ENCODE measurements at places on chromosomes 2 and 18.

- DNase-seq: no peak
These were observed 12.4 kb downstream of the LMAN2L start for GRCh38 chr2:96727431-96727830.

- DNase-seq: no peak
These were observed 351.5 kb downstream of the ARHGAP15 start for GRCh38 chr2:143480601-143481236.

GRCh38 chr2:20617081-20617575 is 33.8 kb downstream of the HS1BP3 start:
- no peak for DNase-seq

- DNase-seq: peak; percentile 16
These were observed 11.6 kb downstream of the TRPM8 start for GRCh38 chr2:233928594-233929351.

DNA sequence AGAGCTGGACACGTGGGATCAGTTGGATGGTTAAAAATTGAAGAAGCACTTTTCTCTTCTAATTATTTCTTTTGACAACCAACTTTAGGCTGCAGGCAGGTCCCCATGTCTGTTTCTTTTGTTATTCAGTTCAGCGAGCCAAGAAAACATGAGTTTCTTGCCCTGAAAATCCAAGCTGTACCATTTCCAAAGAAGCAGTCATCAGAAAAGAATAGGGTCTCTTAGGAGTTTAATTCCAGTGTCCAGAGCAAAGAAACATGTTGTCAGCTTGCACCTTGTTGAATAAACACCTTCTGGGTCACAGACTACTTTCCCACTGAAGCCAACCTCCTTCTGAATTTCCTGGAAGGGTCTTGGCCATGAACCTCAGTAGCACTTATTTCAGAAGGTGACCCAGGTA is 170.5 kb upstream of the COPS8 start:
- DNase-seq: no peak

DNA sequence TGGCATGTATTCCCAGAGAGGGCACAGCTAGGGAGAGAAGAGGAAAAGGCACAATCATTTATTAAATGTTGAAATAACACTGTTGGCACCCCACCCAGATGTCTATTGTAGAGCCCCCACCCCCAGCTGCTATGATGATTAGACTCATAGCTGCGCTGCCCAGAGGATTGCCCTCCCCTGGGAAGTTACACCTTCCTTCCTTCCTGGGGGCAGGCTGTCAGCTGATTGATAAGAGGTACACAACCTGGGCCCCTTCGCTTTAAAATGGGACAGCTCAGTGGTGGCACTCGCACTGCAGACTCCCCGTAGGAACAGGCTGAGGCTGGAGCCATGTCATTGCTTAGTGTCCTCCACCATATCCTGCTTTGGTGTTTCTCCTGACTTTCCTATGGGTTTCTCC is 18.1 kb downstream of the TEX51 start:
- DNase-seq: no peak

DNA sequence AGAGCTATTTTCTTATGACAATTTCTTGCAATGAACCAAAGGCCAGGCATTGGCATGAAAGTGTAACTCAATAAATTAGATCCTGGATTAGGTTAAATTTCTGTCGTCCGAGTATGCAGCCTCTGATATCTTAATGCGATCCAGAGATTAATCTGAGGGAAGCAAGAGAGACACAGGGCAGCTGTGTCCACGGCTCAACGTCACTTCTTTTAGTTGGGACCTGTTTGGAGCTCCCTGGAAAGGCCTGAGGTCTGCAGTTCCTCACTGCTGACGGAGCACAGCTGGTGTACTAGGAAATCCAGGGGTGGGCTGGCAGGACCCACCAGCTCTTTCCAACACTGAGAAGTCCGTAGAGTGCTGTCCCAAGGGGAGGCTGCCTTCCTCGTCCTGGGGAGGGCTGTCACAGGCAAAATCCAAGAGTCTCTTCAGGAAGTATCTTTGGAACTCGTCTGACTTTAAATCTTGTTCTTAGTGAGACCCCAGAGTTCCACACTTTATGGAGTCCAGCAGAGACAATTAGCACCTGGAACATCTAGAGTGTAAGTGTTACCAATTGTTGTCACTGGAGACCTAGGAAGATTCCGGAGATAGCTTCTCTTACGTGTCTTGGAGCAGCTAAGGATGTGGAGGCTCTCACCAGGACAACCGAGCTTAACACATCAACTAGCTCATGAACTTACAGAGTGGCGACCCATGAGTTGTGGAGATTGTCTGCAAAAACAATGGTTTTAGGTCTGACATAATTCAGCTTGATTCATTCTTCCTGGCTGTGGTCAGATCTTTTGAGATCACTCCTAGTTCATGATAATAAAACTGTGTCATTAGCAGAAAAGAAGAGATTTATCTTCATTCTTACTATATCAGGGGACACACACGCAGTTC is 173.7 kb downstream of the ACKR3 start:
- no peak for DNase-seq

DNA sequence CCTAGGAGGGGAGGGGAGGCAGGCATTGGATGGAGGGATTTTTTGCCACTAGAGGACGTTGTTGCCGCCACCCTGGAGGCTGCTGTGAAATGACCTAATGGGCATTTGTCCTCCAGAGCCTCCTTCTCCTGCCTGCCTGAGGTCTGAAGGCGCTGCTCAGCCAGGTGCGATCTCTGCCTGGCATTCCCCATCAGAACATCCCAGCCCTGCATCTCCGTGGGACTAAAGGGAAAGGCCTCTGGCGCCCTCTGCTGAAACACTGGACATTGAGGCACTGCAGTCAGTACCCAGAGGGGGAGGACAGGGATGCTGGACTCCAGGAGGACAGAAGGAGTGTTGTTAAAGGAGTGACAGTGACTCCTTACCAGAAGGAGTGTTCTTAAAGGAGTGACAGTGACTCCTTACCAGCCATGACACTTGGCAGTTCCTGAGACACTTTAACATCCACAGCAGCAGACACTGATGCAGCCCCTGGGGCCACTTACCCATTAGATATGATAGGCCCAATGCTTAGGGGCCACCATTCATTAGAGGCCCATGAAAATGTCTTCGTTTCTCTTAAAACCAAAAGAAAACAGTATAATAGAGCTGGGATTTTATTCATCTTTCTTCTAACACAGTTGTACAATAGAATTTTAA is 17.0 kb downstream of the THNSL2 start:
- no peak for DNase-seq

DNA sequence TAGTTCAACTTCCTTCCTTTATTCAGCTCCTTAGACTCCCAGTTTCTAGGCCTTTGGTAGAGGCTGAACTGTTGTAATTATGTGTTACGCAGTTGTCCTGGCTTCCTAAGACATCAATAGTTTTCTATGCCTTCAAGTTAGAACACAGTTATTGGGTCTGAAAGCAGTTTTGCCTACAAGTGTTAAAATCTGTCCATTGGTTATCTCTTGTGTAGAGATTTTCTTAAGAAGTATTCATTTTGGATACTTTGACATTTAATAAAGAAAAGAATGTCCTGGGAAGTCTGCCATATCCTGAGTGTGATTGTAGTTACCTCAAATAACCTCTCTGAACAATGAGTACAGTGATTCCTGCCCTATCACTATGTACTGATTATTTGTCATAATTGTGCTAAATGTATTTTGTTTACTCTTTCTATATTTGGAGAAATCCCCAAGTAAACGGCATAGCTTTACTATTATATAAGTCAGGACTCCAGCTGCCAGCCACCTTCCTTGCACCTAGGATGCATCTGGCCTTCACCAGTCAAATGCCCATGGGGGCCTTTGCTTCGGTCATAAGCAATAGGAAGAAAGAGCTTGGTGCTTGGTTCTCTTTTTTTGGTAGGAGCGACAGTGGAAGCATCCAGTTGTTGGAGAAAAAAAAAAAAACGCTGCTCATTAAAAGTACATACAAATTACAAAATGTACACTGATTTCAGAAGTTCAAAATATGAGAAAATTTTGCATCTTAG is 449.5 kb upstream of the PKDCC start:
- DNase-seq: no peak

DNA sequence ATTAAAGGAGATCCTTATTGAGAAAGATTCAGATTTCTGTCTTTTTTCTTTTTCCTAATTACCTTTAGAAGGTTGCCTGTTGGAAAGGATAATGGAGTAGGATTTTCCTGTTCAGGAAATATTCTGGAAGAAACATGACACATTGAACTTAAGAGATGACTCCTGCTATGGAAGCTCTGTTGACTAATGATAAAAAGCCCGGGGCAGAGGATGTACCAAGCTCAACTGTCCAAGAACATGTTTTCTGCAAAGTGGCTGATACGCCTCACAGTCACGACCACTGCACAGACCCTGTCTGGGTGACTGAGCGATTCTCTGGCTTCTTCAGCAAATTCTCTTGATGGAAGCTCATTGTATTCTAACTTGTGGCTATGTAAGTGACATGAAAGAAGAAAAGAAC is 86.2 kb upstream of the THOC1 start:
- no peak for DNase-seq

GRCh38 chr2:231786177-231786916 is at the start of gene COPS7B:
Gene COPS7B (plus strand): TSS chr2:231786445. CDS start chr2:231788571, 2,126 bp downstream.
- peak; percentile 91 for DNase-seq

- DNase-seq: peak; percentile 4
These were observed 737.4 kb upstream of the SALL3 start for GRCh38 chr18:78242254-78242643.

DNA sequence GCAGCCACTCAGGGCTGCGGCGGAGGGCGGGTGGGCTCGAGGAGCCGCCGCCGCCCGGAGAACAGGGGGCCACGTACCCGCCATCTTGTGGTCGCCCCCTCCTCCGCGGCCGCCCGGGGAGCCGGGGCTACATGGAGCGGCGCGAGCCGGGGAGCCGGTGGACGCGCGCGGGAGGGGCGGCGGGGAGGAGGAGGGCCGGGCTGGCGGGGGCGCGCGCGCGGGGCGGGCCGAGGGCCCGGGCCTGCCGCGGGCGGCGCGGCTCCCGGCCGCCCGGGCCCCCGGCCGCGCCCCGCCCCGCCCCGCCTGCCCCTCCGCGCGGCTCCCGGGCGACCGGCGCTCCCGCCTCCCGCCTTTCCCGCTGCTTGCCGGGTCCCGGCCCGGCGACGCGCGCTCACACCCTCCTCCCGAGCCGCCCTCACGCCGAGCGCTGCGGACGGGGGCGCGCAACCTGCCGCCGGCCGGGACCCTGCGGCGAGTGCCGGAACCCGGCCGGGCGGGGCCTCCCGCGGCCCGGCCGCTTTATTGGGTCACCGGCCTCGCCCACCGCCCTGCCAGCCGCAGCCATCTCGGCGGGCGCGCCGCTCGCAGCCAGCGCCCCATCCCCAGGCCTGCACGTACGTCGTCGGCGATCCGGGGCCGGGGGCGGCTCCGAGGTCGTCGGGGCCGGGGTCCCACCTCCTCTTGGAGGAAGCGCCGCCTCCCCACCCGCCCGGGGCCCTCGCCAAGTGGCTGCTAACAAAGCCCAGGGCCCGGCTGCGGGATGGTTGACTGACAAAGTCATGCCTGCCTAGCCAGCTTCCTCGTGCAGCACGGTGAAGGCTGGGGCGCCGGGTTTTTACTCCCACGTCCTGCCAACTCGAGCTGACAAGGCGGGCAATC is at the start of gene PPP4R1:
Gene PPP4R1 (minus strand): TSS at position 159 of the 879 bp plus-strand sequence. CDS start 75 bp downstream, at position 84.
- peak; percentile 86 for DNase-seq

GRCh38 chr2:226130192-226130591 is 669.4 kb downstream of the IRS1 start:
- DNase-seq: no peak

DNA sequence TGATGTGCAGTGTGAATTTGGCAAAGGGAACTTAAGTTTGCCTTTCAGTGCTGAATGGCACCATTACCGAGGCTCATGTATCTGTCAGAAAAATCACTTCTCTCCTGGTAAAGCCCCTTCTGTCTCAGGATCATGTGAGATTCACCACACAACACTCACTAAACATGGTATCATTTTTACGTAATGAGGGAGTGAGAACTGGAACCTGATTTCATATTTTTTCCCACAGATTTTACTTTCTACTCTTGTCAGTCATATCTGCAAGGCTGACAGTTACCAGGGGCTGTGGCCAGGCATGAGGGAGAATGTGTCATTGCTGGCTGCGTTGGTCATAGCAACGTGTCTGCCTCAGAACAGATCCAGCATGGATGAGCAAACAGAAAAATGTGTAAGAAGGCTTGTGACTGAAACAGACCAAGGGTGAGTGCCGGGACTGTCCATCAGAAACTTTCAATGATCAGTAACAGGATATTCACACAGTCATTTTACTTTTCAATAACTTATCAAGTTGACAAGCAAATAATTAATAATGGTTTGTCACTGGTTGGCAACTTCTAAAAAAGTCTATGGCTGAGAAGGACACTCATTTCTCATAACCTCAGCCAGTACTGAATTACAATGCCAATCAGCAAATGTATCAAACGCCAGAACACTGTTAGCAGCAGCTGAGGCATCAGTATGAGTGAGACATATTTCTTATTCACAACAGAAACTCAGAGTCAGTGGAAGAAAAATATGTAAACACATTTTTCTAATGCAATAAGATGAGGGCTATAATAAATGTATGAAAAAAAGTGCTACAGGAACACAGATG is 100.5 kb downstream of the CDC42EP3 start:
- no peak for DNase-seq

- peak; percentile 34 for DNase-seq
These were observed 7.0 kb downstream of the CNDP2 start for GRCh38 chr18:74503137-74503536.

DNA sequence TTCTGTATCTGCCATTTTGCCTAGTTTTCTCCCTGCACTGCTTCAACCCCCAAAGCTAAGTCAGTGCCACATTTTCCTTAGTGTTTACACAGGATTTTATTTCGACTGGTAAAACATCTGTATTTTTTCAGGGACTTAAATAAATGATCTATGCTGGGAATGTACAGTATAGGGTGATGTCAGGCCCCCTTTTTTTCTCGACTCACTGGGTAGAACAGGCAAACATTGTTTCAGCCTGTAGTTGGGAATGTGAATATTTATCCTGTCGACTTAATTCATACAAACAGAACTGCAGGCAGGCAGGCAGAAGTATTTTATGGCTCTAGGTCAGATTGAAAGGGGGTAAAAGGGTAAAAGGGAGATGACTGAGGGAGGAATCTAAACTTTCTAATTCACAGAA is 123.5 kb upstream of the ZFP36L2 start:
- DNase-seq: no peak

- no peak for DNase-seq
These were observed 6.0 kb upstream of the NEDD4L start for GRCh38 chr18:58038063-58038462.

DNA sequence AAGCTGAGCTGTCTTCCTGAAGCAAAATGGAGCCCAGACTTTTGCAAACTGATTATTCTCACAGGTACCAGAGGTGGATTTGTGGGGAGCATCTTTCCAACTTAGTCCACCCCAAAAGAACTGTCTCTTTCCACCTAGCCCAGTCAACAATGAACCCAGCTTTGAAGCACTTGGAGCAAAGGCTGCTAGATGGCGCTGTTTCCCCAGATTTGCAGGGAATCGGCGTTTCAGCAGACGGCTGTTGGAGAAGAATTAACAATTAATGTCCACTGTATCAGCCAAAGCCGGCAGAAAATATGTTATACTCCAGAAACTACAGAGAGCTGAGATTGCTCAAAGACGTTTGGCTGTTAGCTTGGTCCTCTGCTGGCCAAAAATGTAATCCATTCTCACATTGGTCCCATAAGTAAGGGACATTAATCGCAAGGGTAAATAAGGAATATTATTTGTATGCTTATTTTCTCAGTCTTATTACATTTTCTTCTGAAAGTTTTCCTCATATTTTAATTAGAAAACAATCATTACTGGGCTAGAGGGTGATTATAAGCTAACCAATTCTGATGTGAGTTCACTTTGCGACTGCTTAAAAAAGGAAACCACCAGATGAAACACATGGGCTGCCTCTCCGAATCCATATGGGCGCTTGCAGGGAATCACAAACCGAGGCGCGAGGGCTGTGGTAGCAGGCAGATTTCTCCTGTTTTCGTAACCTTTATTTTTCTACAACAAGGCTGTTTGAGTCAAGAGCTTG is 423.8 kb upstream of the MEX3C start:
- DNase-seq: peak; percentile 13

- DNase-seq: no peak
These were observed 80.1 kb upstream of the SPOPL start for GRCh38 chr2:138421315-138421970.
